Karpas-422 (cell line): ENCODE measurements at places on chromosomes 3 and 15.
A peak's percentile ranks its signal among the peaks of the same experiment; 100 is the strongest.

DNA sequence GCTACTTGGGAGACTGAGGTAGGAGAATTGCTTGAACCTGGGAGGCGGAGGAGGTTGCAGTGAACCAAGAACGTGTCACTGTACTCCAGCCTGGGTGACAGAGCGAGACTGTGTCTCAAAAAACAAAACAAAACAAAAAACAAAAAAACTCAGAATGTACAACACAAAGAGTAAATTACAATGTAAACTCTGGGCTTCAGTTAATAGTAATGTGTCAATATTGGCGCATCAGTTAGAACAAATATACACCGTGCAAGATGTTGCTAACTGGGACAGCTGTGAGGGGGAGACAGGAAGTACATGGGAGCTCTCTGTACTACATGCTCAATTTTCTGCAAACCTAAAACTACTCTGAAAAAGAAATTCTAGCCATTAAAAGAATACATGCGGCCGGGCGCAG, 23.5 kb upstream of the TRPM1 start:
- DNase-seq = no peak

DNA sequence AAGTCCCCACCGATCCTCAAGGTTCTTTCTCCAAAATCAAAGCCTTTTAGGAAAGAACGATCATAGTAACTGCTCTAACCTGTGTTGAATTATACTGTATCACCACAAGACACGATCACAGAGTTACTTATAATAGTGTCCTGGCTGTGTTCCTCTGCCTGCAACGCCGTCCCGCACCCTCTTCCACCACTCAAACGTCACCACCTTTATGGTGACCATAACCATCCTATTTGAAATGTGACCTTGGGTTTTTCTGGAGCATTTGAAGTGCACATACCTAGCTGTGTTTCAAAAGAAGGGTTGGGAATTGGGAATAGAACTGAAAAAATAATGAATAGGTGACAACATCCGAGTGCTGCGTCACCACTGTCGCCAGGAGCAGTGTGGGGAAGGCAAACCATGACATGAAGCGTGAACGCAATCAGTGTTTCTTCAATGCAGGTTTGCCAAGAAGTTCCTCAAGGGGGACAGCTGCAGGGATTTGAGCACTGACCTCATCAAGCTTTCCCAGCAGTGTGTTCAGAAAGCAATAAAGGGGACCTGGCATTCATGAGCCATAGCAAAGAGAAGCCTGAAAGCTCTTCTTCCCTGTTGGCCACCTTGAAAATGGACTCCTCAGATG, 769 bp upstream of the SELENOS start:
- peak; percentile 50 for DNase-seq

DNA sequence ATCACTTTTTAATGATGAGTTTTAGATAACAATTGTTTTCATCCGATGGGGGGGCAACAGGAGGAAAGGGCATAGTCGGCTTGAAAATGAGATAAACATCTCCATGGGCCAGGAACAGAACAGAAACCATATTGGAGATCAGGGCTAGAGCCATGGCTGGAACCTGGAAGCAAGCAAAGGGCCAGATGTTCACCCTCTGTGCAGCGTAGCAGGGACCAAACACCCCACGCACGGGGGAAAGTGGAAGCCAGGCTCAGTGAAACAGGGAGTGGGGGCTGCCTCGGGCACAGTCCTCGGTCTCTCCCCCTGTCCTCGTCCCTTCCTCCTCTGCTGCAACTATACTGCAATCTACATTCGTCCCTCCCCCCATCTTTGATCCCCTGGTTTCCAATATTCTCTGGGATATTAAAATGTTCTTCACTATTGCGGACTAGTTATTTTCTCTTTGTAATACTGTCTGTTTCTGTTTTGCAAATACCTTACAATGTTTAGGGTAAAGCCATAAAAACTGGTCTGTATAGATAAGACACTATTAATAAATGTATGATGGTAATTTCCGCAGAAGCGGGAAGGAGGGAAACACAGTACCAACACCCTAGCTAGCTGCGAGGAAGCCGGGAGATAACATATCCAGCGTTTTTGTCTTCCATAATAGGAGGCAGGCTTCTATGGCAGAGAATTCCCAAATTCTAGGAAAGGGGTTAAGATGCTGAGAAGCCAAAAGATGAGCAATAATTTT, 121.5 kb downstream of the XXYLT1 start:
- no peak for DNase-seq

DNA sequence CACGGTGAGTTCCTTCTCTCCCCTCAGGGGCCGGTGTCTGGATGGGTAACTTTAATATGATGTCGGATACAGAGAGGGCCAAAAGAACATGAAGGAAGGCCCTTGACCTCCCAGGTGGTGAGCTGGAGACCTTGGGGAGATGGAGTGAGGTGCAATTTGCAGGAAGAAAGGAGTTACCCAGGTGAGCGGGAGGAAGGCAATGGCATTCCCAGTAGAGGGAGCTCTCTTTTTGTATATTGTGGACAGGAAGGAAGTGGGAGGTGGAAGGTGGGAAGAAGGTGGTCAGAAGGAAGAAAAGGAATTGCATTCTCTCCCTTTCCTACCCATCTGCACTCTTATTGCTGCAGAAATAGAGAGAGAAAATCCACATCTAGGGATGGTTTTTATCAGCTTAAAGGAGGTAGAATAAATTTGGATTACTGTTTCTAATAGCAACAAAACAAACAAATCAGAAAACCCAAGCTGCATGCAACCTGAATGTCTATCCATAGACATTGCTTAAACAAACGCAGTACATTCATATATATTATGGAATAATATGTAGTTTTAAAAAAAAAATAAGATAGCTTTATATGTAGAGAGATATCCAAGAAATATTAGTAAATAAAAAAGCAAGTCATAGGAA, 169.0 kb upstream of the TSC22D2 start:
- DNase-seq = no peak

- no peak for DNase-seq
Observed at GRCh38 chr3:181909241-181909640, 197.5 kb downstream of the SOX2 start.

DNA sequence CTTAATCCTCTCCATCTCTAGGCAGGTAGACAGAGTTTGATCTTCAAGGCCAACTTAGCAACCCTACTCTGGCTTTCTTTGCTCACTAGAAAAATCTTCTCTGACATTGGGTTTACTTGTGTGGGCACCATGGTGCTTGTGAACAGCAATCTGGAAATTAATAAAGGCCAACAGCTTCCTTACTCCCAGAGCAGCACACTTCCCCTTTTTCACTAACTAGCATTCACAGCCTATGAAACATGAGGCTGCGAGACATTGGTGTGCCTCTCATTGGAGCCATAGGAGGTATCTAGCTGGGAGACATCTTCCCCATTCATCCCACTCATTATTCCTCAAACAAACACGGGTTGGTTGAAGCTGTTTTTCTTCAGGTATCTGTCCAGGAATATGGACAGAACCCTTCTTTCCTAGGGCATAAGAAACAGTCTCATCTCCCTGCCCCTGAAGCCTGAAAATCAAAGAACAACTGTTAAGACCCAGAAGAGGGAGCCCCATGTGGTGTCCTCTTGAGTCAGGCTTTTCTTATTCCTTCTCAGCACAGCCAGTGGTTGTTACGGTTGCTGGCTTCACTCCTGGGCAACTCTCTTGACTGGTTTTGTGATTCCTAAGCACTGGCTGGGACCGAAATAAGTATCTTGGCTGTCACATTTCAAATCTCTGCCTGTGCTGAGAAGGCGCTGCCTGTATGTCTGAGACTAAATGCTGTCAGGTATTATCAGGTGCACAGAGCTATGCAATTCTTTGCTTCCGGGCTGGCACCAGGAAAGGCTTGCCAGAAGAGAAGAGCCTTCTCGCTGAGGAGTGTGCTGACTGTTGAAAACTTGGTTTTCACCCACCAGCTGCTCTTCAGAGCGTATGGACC, 194.4 kb downstream of the FEZF2 start:
- DNase-seq = no peak

DNA sequence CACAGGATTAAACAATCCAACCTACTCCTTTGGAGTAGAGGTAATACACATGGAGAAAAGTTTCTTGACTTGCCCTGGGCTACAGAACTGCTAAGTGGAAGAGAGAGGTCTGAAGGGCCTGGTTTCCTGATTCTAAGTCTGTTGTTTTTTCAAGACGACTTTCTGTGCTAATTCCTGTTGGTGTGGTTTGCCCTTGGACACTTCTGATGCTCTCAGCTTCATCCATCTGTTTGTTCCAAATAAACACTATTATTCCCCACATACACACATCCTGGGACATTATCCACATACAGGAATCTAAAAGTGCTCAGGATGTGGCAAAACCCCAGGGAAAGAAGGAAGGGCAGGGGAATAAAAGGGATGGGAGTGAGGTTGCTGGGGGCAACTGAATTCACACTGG, 393.5 kb upstream of the TBL1XR1 start:
- DNase-seq = no peak

DNA sequence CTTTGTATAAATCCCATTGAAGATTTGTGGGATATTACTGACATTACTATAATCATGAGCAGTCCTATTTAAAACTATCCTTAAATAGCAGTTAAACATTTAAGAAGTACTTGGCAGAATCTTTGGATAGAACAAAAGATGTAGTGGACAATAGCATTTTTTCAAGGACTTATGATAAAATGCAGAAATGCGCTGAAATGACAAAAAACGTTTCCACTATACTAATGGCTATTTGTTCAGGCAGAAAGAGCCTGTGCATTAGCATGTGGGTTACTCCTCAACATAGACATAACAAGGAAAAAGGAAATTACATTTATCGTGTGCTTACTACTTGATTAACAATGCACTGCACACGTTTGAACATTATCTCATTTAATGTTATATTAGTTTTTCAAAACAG, 80.7 kb downstream of the GADL1 start:
- no peak for DNase-seq

DNA sequence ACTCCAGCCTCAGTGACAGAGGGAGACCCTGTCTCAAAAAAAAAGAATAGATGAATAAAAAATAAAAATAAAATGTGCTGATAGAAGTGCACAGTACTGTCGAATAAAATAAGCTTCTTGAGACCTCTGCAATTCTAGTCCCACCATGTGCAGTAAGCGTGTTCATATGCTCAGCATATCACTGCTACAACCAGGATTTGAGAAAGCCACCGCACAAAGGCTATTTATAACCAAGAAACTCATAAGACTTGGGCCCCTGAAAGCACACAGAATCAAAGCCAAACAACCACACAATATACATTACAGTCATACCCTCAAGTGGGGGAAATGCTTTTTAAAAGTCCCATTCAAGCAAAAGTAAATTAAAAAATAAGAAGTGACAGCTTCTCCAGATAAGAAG, 56.5 kb upstream of the FXR1 start:
- DNase-seq = no peak
